Adrenal gland (tissue), 19 donors: ENCODE measurements at places on chromosomes 1 and 21. TPM values are rescaled to one million over a fixed set of nuclear protein-coding genes. Genes with fewer than 3 reads are reported as not detected.

DNA sequence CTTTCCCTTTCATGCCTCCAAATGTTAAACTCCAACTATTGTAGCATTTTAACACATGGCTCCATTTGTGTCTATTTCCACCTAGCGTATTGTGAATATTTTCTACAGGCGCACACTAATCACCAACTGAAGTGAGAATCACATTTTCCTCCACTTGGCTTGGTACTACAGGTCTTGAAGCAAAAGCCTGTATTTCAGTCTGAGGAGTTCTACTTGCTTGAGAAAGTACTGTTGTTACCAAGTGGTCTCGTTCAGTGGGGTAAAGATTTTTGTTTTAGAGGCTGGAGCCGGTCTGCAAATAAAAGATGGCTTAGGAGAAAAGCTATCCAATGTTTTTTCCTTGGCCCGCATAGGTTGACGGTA, 550 bp upstream of the PTBP2 start:
- no peaks in the 10 kb centered on the region for H3K27me3 ChIP-seq
- H3K36me3 ChIP-seq: no peaks in the 10 kb centered on the region
- peak overlapping the region; percentile 91 for H3K27ac ChIP-seq
- H3K4me3 ChIP-seq: peak overlapping the region; percentile 92
- DNase-seq: no peak

Gene LORICRIN
- not detected for total RNA-seq

- no peak overlapping the region for H3K4me3 ChIP-seq
- no peaks in the 10 kb centered on the region for H3K4me1 ChIP-seq
- H3K27ac ChIP-seq: no peak overlapping the region
- no peaks in the 10 kb centered on the region for H3K27me3 ChIP-seq
- no peak for DNase-seq
These were observed 3.8 kb upstream of the LAMTOR5 start for GRCh38 chr1:110411173-110411735.

DNA sequence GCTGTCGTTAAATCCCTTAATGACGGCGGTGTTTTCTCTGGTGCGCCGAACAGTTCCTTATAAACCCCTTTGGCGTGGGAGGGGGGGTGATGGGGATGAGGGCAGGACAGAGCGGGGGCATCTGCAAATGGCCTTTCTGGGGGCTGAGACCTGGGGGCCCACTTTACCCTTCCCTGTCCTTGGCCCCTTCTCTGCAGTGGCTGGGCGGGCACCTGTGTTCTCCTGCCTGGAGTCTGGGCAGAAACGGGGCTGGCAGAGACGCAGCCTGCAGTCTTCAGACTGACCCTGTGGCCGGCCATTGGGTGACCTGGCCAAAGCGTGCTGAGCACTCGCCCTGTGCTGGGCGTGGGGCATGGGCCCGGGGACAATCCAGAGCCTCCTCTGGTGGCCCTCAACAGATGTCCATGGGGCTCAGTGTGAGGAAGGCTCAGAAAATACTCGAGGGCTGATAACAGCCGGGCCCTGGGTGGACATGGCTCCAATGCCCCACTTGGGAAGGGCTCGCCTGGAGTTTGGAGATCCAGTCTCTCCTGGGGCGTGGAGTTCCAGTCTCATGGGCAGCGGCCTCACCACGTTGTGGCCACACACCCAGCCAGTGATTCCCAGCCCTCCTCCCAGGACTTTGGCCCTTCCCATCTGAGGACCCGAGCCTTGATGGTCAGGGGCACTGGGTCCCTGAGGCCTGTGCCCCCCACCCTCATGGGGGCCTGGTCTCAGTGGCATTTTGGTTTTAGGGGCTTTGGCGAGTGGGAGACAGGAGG, 50.8 kb upstream of the ACTRT2 start:
- DNase-seq: no peak
- no peak overlapping the region for H3K27ac ChIP-seq
- no peaks in the 10 kb centered on the region for H3K36me3 ChIP-seq
- no peak overlapping the region for H3K4me3 ChIP-seq
- H3K4me1 ChIP-seq: no peaks in the 10 kb centered on the region
- no peaks in the 10 kb centered on the region for H3K27me3 ChIP-seq

Gene ZNF648
- total RNA-seq: 0.06 TPM

DNA sequence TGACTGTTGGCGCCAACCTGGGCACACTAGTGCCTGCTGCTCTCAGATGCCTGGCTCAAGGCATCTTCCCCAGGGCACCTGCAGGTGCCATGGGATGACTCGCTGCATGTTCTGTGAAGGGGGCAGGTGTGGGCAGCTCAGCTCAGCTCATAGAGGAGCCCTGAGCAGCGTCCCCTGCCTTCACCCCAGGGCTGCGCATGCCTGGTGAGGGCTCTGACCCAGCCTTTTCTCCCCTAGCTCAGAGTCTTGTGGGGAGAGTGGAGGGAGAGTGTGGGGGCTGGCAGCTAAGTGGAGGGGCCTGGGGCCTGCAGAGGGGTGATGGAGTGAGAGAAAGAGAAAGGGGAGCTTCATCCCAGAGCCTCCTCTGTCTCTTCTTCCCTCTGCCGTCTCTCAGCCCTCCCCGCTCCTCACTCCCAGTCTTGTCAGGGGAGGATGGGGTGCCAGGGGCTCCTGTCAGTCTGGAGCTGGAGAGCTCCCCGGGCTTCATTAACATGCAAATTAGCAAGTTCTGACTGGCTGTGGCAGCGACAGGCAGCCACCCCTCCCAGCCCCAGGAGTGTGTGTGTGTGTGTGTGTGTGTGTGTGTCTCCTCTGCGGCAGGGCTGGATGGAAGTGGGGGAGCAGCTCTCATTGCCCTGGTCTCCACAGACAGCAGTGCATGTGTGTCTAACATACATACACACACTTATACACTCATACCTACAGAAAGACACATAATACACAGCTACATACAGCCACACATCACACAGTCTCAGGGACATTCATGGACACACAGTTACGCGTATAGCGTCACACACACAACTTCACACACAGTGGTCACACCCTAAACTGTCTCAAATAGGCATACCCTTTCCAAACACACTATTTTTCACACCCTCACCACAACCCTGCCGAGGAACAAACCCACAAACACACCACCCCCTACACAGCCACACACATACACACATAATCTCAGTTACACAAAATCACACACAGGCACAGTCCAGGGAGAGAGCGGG, 34.0 kb downstream of the FOXO6 start:
- DNase-seq: no peak
- no peaks in the 10 kb centered on the region for H3K4me1 ChIP-seq
- H3K36me3 ChIP-seq: no peaks in the 10 kb centered on the region
- H3K27me3 ChIP-seq: peaks cover 5% of the 10 kb centered on the region

DNA sequence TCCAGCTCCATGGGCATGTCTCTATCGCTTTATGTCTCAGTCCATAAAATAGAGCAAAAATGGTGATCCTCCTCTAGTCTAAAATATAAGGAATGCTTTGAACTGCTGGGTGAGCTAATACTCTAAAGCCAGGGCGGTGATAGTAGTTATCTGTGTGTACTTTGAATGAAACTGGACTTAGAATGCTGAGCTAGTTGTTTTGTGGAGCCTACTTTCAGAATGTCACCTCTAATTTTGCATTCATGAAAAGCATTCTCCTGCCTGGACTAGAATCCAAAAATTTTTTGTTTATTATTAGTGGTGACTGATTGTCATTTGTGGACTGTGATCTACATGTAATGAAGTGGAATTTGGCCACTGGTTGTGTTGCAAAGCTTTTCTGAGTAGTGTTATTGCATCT, 241.6 kb upstream of the C1orf105 start:
- H3K36me3 ChIP-seq: no peaks in the 10 kb centered on the region
- no peak overlapping the region for H3K27ac ChIP-seq
- no peak for DNase-seq
- no peak overlapping the region for H3K4me3 ChIP-seq

GRCh38 chr1:174206148-174206836, 47.0 kb downstream of the RABGAP1L start:
- no peak for DNase-seq
- no peak overlapping the region for H3K27ac ChIP-seq
- no peak overlapping the region for H3K4me3 ChIP-seq
- no peaks in the 10 kb centered on the region for H3K4me1 ChIP-seq

GRCh38 chr1:108079440-108080025, 114.6 kb upstream of the VAV3 start:
- H3K27ac ChIP-seq: no peak overlapping the region
- no peaks in the 10 kb centered on the region for H3K36me3 ChIP-seq
- no peak overlapping the region for H3K4me3 ChIP-seq
- no peaks in the 10 kb centered on the region for H3K4me1 ChIP-seq
- no peaks in the 10 kb centered on the region for H3K27me3 ChIP-seq
- DNase-seq: no peak

DNA sequence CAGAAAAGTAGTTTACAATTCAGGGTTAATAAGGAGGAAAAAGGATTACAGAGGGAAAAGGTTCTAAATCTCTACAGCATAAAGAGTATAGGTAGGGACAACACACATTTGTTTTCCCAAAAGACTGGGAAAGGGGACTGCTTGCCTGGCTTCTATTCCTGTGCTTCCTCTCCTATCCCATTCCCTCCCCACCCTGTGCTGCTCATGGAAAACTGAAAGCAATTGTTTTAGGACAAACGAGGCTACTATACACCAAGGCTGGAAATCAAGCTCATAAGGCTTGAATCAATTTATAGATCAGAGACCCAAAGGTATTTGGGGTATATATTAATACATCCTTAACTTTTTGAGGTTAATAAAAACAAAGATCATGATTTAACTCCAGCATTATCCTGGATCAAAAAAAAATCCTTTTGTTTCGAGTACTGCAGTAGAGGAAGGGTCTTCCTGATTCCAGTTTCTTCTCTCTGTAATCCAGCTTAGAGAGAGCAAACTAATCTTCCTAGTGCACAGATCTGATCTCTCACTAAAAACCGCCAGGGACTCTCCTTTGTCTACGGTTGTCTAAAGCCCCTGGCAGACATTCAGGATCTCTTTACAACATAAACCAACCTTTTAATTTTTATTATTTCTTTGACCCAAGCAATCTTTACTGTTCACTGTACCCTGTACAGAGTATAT, 37.4 kb upstream of the A3GALT2 start:
- no peak overlapping the region for H3K4me3 ChIP-seq
- H3K4me1 ChIP-seq: peaks cover 3% of the 10 kb centered on the region
- DNase-seq: peak; percentile 7

DNA sequence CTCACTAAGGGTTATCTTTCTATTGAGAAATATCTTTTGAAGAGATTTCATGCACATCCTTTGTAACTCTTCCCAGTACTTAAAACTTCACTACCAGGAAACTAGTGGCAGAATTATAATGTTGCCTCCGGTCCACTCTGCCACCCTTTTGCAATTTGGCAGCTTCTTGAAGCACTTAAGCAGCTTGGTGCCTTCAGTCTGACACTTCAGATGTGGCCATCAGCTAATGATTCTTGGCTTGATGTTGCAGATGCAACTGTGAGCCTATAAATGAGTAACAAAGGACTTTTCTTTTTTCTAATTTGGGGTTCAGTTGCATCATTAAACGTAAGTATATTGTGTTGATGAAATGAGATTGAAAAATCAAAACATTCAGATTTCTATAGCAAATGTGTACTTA, 187.5 kb upstream of the C21orf91 start:
- DNase-seq: no peak
- no peaks in the 10 kb centered on the region for H3K27me3 ChIP-seq
- no peaks in the 10 kb centered on the region for H3K36me3 ChIP-seq
- no peak overlapping the region for H3K27ac ChIP-seq
- no peak overlapping the region for H3K4me3 ChIP-seq

Gene AGMAT
- total RNA-seq: 1.4 TPM

- no peaks in the 10 kb centered on the region for H3K27me3 ChIP-seq
- no peaks in the 10 kb centered on the region for H3K36me3 ChIP-seq
- H3K4me1 ChIP-seq: no peaks in the 10 kb centered on the region
- no peak overlapping the region for H3K4me3 ChIP-seq
These were observed 51.2 kb downstream of the STUM start for GRCh38 chr1:226599636-226600238.

DNA sequence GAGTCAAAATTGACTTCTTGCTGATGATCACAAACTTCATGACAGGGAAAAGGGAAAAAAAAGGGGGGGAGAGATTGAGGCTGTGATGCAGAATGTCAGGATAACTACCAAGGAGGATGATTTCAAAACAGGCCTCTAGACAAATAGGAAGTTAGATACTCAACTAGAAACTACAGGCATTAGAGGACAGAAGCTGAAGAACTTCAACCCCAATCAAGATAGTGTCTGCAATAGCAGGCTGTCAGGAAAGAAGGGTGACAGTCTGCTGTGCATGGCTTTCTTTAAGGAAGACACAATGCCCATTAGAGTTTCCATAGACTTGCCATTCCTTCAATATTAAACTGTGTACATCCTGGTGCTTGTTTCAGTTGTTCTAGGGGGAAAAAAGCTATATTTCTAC, 257.2 kb downstream of the TTLL7 start:
- H3K27ac ChIP-seq: no peak overlapping the region
- DNase-seq: no peak
- H3K4me1 ChIP-seq: no peaks in the 10 kb centered on the region
- no peaks in the 10 kb centered on the region for H3K36me3 ChIP-seq
- no peaks in the 10 kb centered on the region for H3K27me3 ChIP-seq

Gene FAM72C
- total RNA-seq: not detected

Gene PTPN7
- 19.3 TPM for total RNA-seq

GRCh38 chr21:46213620-46214286, 14.8 kb downstream of the LSS start:
- no peaks in the 10 kb centered on the region for H3K4me1 ChIP-seq
- H3K4me3 ChIP-seq: no peak overlapping the region
- no peaks in the 10 kb centered on the region for H3K27me3 ChIP-seq
- no peak overlapping the region for H3K27ac ChIP-seq
- no peak for DNase-seq

GRCh38 chr1:42966688-42967612, 8.3 kb upstream of the SLC2A1 start:
- no peaks in the 10 kb centered on the region for H3K36me3 ChIP-seq
- H3K27ac ChIP-seq: no peak overlapping the region
- H3K4me1 ChIP-seq: no peaks in the 10 kb centered on the region
- peak; percentile 70 for DNase-seq
- H3K27me3 ChIP-seq: no peaks in the 10 kb centered on the region

Gene CDC42BPA
- total RNA-seq: 37.0 TPM

Gene C2CD4D
- not detected for total RNA-seq

- H3K27ac ChIP-seq: no peak overlapping the region
- no peak for DNase-seq
- no peaks in the 10 kb centered on the region for H3K27me3 ChIP-seq
- H3K36me3 ChIP-seq: no peaks in the 10 kb centered on the region
These were observed 264.2 kb downstream of the NPHP4 start for GRCh38 chr1:5727871-5728643.

GRCh38 chr1:113166473-113166872, 93.5 kb downstream of the LRIG2 start:
- no peaks in the 10 kb centered on the region for H3K27me3 ChIP-seq
- H3K27ac ChIP-seq: no peak overlapping the region
- no peak overlapping the region for H3K4me3 ChIP-seq
- H3K4me1 ChIP-seq: no peaks in the 10 kb centered on the region
- DNase-seq: no peak

Gene CTTNBP2NL
- total RNA-seq: 17.2 TPM

- no peaks in the 10 kb centered on the region for H3K27me3 ChIP-seq
- H3K4me3 ChIP-seq: no peak overlapping the region
- H3K27ac ChIP-seq: no peak overlapping the region
- H3K4me1 ChIP-seq: peaks cover 14% of the 10 kb centered on the region
These were observed 93.8 kb downstream of the EPHB2 start for GRCh38 chr1:22804406-22804805.

Gene DIRAS3
- 20.8 TPM for total RNA-seq
